Activated CD8-positive, alpha-beta memory T cell treated with anti-CD3 and anti-CD28 coated beads, Interleukin-2, amount 50 U/mL, for 4 hours (primary cell): ENCODE measurements at places on chromosomes 3 and 15.

GRCh38 chr15:64678126-64678819 lies 97.1 kb downstream of the RBPMS2 start:
- no peak for DNase-seq

- no peak for DNase-seq
Measured at GRCh38 chr15:65189102-65189740, 4.1 kb upstream of the CLPX start.

DNA sequence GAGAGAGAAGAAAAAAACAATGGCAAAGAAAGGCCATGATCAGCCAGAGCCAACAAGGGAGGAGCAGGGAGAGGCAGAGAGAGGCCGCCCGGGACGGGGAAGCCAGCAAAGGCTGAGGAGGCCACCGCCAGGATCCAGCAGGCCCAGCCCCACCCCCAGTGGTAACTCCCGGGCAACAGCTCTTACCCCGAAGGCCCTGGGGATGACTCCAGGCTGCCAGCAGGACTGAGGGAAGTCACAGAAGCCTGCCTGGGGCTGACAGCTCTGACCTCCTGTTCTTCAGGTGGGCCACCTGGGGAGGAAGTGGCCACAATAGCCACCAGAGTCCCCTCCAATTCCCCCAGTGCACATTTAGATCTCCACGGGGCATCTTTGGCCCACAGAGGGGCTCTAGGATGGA lies 184.3 kb upstream of the LINGO1 start:
- no peak for DNase-seq

GRCh38 chr15:99502182-99502581 lies 63.6 kb upstream of the MEF2A start:
- no peak for DNase-seq

DNA sequence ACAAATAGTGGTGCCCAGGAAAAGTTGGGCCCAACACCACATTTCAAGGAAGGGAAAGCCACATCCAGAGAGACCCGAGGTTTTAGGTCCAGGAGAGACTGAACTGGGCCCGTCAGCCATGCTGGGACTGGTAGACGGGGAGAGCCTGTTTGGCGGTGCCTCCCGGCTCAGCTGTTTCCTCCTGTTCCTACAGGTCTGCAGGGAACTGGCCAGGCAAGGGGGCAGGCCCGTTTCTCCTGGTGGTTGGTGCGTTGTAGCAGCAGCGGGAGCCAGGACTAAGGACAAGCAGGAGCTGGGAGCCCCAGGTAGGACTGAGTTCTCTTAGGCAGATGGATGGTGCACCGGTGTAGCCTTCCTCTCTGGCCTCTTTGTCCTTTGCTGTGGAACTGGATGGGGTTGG lies 3.9 kb downstream of the PRKCD start:
- DNase-seq = no peak

GRCh38 chr3:49470714-49471420 lies 800 bp downstream of the DAG1 start:
- no peak for DNase-seq

GRCh38 chr3:110583373-110583935 lies 488.2 kb upstream of the NECTIN3 start:
- DNase-seq = no peak
